CD4-positive, alpha-beta T cell treated with Interleukin-15 for 4 hours (primary cell): ENCODE measurements at places on chromosomes 1 and 21.

- DNase-seq = no peak
These were observed 301.0 kb downstream of the GRIK1 start for GRCh38 chr21:29638761-29639327.

DNA sequence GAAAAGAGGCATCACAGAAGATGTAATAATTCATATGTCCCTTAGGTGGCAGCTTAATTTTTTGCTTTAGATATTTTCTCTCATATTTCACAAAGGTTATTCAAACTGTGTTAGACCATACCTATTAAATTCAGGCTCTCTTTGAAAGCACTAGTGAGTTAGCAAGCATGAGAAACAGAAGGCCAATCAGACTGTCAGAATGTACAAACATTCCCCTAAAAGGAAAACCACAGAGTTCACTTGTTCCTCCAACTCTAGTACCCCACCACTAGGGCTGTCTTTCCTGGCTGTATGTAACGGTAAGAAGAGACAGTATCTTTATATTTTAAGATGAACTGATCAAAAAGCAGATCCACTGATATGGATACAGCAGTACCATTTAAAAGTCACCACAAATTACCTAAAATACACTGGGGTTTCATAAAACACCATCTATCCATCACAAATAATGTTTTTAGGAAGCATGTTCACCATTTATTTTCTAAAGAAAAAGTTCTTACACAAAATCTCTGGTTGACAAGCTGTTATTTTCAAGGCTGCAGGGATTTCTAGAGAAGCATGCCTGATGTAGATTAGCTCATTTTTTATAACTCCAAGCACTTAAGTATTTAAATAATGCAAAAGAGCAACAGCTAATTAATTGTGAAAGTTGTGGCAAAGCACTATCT lies 1.8 kb downstream of the ARPC5 start:
- peak; percentile 67 for DNase-seq

DNA sequence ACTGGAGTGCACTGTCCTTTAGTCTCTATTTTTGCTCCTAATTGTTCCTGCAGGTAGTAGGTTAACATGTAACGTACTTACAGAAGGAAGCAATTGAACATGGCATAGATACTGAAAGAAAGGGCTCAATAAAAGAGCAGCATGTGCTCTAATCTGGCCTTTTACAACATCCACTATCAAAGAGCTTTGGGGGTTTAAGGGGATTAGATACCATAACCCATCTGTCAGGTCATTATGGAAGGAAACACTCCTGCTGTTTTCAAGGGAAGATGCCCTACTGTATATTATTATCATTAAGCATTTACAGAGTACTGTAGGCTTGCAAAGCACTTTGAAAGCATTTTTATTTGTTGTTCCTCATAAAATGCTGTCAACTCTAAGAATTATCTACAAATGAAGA lies 152.8 kb downstream of the TTLL7 start:
- no peak for DNase-seq

GRCh38 chr21:37986751-37987399 lies 70.6 kb upstream of the KCNJ6 start:
- no peak for DNase-seq

DNA sequence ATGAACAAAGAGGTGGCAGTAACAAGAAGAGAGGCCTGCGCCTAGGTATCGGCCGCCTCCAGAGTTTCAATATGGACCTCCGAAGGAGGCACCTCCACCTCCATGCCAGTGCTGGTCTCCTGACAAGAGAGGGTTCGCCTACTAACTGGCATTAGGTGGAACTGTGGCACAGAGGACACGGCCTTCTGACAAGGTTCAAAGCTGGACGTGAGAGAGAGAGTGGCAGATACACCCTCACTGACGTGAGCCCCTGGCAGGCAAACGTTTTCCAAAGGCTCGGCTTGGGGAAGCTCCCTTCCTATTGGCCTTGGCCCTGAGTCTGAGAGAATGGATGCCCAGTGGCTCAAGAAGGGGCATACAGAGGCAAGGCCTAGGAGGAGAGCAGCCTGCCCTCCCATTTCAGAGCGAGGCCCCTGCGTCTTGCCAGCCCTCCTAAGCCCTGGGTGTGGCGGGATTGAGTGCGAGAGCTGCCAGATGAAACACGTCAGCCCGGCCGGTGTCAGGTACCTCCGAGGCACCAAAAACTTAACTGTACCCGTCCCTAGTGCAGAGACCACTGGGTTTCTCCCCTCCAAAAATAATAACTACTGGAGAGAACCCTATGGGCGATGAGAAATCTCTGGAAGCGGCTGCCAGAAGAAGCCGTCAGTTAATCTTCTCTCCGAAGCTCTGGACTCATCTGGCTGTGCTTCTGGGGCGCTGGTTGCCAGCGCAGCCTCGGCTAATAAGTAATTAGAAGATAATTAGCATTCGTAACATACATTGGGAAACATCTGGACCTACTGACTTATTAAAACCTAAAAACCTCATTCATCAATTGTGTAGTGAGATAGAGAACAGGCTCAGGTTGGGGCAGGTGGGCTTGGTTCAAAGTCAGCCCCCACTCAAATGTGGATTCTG lies 283.6 kb downstream of the NPHP4 start:
- no peak for DNase-seq
